Upper lobe of left lung (tissue), 6 donors: ENCODE measurements at places on chromosomes 7 and 10. TPM values are rescaled to one million over a fixed set of nuclear protein-coding genes. Genes with fewer than 3 reads are reported as not detected.
A peak's percentile ranks its signal among the peaks of the same experiment; 100 is the strongest.

Gene OR2F2
- not detected for total RNA-seq

DNA sequence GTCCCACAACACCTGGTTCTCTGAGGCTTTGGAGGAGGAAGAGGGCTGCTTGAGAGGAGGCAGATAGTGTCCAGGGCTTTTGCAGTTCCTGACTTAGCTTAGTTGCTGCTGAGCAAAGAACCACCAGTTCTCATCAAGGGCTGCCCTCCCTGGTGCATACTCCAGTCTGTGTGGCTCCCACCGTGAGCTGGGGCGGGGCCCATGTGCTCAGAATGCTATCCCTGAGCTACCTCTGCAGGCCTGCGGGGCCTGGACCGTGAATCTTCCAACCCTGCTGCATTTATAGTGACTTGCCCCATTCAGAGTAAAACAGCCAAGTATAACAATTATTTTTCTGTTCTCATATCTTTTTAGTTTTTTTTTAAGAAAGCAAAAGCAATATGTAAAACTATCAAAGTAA is 49.2 kb downstream of the TACR2 start:
- peaks cover 8% of the 10 kb centered on the region for H3K4me1 ChIP-seq
- no peaks in the 10 kb centered on the region for H3K27me3 ChIP-seq
- no peak overlapping the region for H3K4me3 ChIP-seq
- DNase-seq: no peak
- no peak overlapping the region for H3K27ac ChIP-seq

- no peaks in the 10 kb centered on the region for H3K27me3 ChIP-seq
- H3K27ac ChIP-seq: no peak overlapping the region
- DNase-seq: no peak
- peaks cover 11% of the 10 kb centered on the region for H3K4me1 ChIP-seq
- H3K36me3 ChIP-seq: no peaks in the 10 kb centered on the region
These were observed 67.8 kb downstream of the GSAP start for GRCh38 chr7:77348371-77348813.

Gene CCDC146
- total RNA-seq: 3.6 TPM

Gene SHTN1
- 41.3 TPM for total RNA-seq

DNA sequence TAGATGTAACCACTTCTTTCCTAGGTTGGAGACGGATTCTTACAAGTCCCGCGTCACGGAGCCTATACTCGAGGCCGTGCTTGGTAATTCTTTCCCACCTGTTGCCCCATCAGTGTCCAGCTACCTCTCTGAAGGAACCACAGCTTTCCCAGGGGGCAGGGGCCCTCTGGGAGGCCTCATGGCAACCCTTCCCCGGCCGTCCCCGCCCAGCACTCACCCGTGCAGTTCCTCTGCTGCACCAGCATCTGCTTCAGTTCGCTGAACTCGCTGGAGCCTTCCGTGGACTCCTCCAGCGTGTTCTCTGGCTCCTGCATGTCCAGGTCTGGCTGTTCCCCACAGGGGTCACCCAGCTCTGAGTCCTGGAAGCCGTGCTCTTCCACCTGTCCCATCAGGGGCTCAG is 24.5 kb downstream of the ZNF777 start:
- peaks cover 47% of the 10 kb centered on the region for H3K36me3 ChIP-seq
- peak; percentile 57 for DNase-seq
- H3K4me1 ChIP-seq: no peaks in the 10 kb centered on the region
- no peak overlapping the region for H3K27ac ChIP-seq

GRCh38 chr10:49609006-49609282 is 1.2 kb upstream of the SLC18A3 start:
- DNase-seq: no peak
- no peak overlapping the region for H3K27ac ChIP-seq
- peaks cover 11% of the 10 kb centered on the region for H3K4me1 ChIP-seq
- H3K4me3 ChIP-seq: no peak overlapping the region
- H3K27me3 ChIP-seq: peaks cover 7% of the 10 kb centered on the region
- no peaks in the 10 kb centered on the region for H3K36me3 ChIP-seq
